ENCODE measurements at places on chromosomes 6 and 20.

- DNase-seq: no peak
Observed at GRCh38 chr6:18241208-18242038, 22.9 kb downstream of the DEK start.

DNA sequence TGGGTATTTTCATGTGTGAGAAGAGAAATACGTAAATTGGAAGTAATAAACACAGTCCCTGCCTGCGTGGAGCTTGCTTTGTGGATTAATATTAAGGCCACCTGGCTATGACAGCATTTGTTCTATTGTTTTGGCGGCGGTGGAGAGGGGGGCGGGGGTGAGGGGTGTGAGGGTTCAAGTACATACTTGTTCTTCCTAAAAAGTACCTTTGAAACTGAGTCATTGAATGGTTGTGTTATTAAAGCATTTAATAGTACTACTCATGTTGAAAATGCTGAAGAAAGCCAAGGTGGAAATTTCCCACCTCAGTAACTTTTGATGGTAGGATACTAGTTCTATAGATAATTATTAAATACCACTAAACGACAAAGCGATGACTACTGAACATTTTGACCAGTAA lies 95.0 kb downstream of the FOXC1 start:
- DNase-seq: no peak

GRCh38 chr20:7829776-7830175 lies 110.5 kb downstream of the HAO1 start:
- DNase-seq: no peak

GRCh38 chr6:14626556-14626955 lies 509.0 kb downstream of the CD83 start:
- DNase-seq: no peak

GRCh38 chr20:20286061-20286460 lies 81.8 kb upstream of the INSM1 start:
- no peak for DNase-seq

DNA sequence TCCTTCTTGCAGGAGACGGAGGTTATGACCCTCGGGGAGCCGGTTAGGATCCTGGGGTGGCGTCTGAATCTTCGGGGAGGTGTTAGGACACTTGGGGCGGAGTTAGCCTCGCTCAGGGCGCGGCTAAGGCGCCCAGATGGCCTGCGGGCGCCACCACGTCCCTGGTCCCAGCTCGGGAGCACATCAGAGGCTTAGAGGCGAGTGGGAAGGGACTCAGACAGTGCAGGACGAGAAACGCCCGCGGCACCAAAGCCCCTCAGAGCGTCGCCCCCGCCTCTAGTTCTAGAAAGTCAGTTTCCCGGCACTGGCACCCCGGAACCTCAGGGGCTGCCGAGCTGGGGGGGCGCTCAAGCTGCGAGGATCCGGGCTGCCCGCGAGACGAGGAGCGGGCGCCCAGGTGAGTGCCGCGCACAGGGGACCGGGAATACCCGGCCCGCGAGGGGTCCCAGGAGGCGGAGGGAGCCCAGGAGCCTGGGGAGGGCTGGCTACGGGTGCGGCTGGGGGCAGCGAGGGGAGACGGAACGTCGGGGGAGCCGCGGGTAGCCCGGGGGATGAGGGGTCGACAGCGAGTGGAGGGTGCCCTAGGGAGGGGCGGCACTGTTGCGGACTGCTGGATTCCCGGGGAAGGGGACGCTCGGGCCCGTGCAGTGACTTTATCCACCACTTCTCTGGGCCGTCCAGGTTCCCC lies at the start of gene HCK:
HCK (plus strand) TSS at position 153 of the 688 bp plus-strand sequence.
- DNase-seq: no peak

GRCh38 chr20:62808211-62808865 lies 3.7 kb downstream of the OGFR start:
- DNase-seq: peak; percentile 72

- no peak for DNase-seq
Observed at GRCh38 chr6:160431791-160432404, 83.7 kb downstream of the SLC22A3 start.

- no peak for DNase-seq
Observed at GRCh38 chr6:48194596-48195295, 83.7 kb upstream of the PTCHD4 start.

GRCh38 chr6:34249469-34250261 lies 859 bp upstream of the SMIM29 start:
- DNase-seq: no peak

- DNase-seq: peak; percentile 52
Observed at GRCh38 chr6:81075974-81076373, 676.5 kb downstream of the TENT5A start.

GRCh38 chr6:37482606-37483251 lies 17.0 kb downstream of the CCDC167 start:
- DNase-seq: no peak

GRCh38 chr6:49233483-49233882 lies 229.6 kb downstream of the MMUT start:
- DNase-seq: no peak

DNA sequence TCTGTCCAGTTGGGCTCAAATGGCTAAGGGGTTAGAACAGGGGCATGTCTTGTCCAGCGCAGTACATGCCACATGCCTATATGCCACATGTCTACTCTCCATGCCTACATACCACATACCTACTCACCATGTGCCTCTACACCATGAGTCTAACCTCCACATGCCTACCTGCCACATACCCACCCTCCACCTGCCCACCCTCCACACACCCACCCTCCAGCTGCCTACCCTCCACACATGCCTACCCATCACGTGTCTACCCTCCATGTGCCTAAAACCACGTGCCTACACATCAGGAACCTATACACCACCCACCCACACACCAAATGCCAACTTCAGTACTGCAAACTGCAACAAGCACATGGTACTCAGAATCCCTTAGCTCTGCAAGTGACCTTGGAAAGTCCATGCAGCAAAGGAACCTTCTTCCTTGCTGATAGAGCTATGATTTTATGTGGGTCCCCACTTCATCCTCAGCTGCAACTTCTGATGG lies 113.0 kb upstream of the CST7 start:
- DNase-seq: no peak

DNA sequence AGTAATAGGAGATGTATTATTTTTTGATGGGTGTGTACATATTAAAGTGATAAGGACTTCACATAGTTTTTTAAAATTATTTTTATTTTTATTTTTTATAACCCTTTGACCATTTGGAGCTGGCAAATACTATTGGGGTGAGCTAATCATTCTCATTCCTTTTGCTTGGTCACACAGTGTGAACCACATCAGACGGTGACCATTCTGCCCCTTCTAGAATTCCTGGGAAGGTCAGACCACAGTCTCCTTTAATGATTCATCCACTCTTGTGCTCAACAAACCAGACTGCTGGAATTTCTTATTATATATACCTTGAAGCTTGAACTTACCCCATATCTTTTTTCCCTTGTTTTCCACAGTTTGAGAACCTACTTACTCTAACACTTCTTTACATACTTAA lies 23.9 kb upstream of the PRL start:
- DNase-seq: no peak

DNA sequence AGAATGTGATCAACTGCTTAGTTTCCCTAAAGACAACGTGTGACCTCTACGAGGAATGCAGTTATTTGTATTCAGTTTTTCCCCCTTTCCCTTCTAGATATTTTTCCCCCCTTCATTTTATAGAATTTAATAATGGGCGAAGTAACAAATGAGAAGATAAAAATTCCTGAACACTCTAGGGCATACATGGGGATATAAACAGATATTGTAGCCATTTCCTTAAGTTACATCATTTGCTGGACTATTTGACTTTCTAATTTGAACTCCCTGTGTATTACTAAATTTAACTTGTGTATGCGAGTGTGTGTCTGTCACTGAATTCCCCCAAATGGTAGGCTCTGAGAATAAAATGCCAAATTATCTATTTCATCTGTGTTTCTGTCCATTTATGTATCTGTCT lies 99.0 kb upstream of the ZFP64 start:
- DNase-seq: peak; percentile 15

DNA sequence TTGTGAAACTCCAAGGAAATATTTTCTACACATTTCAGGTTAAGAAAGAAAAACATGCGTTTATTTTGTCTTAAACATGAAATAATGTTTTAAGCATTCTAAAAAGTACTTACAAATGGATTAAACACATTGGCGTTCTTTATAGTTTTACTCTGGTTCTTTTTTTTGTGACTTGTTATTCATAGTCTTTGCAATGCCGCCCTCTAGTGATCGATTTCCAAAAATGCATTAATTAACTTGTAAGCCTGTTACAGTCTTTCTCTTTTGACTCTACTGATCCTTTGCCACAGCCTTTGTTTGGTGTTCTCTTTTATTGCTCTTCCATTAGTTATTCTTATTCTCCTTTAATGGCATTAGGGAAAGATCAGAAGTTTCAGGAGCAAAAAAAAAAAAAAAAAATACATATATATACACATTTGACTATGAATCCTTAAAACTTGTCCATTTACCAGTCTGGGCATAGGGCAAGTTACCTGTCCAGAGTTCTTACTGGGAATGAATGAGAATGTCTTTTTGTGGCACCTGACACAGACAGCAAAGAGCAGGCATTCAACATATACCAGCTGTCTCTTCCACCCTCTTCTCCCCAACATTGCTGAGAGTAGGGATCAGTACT lies 59.9 kb downstream of the MACROD2 start:
- peak; percentile 52 for DNase-seq

DNA sequence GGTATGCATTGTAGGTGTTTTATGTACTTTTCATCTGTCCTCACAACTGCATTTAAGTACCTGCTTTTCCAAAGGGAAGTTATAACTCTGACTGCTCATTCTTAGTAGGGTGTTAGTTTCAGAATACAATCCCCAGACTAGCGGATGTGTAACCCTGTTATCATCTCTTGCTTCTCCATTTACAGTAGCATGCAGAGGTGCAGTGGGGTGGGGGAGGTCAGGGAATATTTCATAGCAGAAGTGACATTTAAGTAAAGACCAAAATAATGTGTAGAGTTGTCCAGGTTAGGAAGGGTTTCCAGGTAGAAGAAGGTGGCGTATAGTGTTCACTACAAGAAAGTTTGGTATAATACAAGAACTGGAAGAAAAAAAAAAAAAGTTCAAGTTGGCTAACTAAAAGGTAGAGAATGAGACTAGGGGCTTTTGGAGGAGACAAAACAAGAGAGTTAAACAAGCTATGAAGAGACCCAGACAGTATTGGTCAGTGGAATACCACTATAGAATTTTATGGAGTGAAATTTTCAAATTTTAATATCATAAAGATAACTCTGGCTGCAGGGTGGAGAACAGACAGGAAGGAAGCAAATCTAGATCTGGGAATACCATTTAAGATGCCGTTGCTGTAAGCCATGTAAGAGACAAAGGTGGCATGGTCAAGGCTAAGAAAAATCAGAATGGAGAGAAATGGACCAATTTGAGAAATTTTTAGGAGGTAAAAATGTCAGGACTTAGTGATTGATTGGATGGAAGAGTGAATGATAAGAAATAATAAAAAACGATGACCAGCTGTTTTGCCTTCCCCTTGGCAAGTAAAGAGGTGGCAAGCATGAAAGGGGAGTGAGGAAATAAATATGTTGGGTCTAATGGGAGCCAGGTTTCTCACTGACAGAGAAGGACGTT lies 2.2 kb upstream of the AHI1 start:
- DNase-seq: peak; percentile 43

- DNase-seq: no peak
Observed at GRCh38 chr20:31652917-31653396, 15.2 kb downstream of the COX4I2 start.

- no peak for DNase-seq
Observed at GRCh38 chr6:122913558-122913957, 82.5 kb upstream of the CLVS2 start.

DNA sequence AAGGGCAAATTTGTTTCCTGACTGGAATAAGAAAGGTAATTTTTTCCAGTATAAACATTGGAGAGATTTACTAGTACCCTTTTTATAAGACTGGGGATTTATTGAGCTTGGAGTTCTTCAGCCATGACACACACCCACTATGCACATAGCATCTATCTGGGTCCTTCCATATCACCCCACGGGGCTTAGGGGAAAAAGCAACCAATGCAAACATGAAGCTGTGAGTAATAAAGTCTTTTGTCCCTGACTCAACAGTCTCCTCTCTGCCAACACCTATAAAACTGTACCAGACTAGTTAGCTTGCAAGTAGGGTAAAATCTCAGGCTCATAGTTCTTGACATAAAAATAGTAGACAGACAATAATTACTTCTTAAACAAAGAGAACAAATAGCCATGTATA lies 23.4 kb downstream of the COL21A1 start:
- DNase-seq: no peak

DNA sequence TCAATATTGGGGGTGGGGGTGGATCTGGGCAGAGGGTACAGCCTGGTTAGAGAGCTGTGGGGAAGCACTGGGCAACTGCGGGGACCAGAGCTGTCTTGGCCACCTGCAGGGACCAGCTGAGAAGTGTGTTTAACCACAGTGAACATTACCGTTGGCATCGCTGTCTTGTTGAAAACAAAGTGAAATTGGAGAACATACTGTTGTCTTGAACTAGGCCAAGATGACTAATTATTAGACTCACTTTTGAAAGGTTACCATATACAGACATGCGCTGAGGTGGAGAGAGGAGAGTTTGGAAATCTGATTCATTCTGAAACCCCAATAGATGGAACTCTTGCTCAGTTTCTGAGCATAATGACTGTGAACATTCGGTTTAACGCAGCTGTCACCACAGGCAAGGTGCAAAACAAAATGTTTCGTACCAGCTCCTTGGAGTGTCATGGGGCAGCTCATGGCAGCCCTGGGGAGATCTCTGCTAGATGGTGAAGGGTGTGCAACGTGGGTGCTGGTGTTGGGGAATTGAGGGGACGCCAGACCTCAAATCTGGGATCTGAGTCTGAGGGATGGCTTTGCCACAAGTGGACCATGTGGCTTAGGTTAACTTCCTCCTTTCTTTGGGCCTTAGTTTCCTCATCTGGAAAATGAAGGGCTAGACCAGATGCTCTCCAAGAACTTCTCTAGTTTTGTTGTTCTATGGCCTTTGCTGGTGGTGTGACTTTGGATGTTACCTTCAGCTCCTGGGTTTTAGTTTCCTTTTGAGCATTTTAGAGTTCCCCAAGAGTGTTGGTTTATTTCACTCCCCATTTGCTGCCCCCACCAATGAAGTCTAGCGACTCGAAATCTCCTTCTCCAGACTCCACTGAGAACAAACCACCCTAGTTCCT lies 24.6 kb upstream of the GTSF1L start:
- peak; percentile 19 for DNase-seq

DNA sequence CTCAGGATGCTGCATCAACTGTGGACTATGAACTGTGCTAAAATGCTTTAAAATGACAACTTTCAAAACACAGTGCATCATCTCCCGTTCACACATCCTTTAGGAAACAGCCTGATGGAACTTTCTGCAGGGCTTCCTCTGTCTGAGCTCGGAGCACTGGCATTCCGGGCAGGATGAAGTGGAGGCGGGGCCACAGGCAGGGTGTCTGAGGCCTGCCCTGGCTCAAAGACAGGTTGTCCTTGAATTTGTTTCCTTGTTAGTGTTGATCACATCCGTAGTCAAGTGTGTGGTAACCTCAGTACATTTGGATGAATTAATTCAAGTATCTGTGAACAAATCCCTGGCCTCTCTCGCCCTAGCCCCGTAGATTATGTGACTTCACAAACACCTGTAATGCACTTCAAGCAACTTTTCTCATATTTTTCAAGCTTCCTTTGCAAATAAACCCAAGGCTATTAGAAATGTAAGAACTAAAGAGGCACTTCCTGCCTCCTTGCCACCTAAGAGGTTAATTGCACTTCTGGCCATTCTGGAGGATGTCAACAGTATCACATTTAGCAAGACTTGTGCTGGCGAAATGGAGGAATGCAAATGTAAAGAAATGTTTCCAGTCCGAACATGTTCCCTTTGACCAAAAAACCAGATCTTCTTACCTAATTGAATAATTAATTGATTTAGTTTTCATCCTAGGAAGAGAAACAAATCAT lies 3.1 kb downstream of the CD93 start:
- DNase-seq: no peak

GRCh38 chr6:150894935-150895552 lies 29.5 kb downstream of the MTHFD1L start:
- no peak for DNase-seq
